Activated T-cell treated with anti-CD3 and anti-CD28 coated beads for 48 hours (primary cell): ENCODE measurements at places on chromosomes 1 and 21.
A peak's percentile ranks its signal among the peaks of the same experiment; 100 is the strongest.

DNA sequence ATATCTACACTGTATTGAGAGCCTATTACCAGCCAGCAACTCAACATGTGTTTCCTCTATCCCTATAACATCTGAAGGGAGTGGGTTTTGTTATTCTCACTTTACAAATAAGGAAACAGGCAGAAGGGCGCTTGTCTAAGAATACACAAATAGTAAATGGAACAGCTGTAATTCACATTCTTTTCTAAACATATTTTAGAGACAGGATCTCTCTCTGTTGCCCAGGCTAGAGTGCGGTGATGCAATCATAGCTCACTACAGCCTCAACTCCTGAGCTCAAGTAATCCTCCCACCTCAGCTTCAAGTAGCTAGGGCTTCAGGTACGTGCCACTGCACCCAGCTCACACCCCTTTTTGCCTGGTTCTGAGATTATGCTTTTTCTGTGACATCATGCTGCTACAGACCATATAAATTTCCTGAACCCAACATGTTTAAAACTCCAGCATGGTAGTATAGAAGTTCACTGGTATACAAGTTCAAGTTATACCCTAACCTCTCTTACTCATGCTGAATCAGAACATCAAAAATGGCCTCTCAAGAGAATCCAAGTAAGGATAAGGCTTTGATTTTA is 8.6 kb upstream of the TACSTD2 start:
- no peak for DNase-seq

- DNase-seq = no peak
Observed at GRCh38 chr1:145977486-145978470, 13.3 kb downstream of the POLR3GL start.

- no peak for DNase-seq
Observed at GRCh38 chr1:93584261-93585003, 97.2 kb downstream of the BCAR3 start.

DNA sequence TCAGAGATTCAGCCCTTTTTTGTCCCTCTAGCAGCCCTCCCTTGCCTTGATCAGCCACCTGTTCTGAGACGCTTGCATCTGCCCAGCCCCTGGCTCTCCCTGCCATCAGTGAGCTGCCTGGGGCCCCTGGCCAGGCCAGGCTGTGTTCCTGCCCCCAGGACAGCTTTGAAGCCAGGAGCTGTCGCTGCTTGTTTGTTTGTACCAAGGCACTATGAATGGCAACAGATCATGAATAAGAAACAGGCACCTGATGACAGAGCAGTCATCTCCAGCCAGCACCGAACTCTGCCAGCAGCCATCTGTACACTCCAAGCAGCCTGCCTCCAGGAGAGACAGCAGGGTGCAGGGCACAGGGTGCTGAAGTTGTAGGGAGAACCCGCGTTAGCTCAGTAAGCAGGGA is 8.1 kb upstream of the VWA5B1 start:
- DNase-seq = no peak

GRCh38 chr1:226699166-226699565 is 39.9 kb downstream of the ITPKB start:
- DNase-seq = no peak

- no peak for DNase-seq
Observed at GRCh38 chr1:35297886-35298285, 29.4 kb downstream of the ZMYM4 start.

GRCh38 chr1:110676970-110677369 is 2.2 kb upstream of the KCNA3 start:
- no peak for DNase-seq

- DNase-seq = no peak
Observed at GRCh38 chr1:180539136-180539535, 19.6 kb upstream of the OVAAL start.

DNA sequence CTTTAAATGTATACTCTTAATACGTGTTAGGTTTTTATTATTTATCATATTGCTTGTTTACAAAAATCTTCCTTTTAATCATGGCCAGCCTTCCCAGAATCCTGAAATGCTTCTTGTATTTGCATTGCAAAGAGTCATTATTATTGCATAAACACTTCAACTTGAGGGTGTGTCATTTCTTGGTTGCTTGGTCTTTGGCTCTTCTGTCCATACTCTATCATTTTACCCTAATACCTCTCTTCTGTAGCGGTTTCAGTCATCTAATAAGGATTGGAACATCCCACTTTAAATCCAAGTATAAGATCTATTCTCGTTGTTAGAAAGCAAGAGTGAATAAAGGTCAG is 200.6 kb upstream of the CACYBP start:
- no peak for DNase-seq

GRCh38 chr21:36756527-36756926 is 57.6 kb downstream of the SIM2 start:
- DNase-seq = no peak

DNA sequence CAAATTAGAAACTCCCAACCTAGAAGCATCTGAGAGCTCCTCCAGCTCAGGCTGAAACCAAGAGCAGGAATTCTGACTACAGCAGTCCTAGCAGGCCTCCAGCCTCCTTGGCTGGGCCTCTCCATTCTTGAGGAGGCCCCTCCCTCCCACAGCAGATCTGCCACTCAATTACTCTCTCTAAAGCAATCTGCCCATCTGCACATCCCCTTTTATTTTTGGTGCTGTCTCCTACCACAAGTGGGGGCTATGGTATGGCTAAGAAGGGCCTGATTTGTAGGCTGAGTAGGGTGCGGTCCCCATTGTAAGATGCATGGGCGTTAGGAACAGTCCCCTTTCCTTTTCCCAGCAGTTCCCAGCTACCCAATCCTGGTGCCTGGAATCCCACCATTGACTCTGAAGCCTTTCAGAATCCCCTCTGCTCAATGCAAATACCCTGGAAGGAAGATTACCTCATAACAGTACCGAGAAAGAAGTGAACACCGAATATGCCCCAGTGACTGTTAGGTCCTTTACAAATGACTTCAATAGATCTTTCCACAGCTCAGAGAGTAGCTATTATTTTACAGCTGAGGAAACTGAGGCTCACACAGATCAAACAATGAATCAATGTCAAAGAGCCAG is 11.6 kb upstream of the TTC39A start:
- DNase-seq = no peak

- no peak for DNase-seq
Observed at GRCh38 chr21:45417256-45417950, 12.4 kb downstream of the COL18A1 start.

DNA sequence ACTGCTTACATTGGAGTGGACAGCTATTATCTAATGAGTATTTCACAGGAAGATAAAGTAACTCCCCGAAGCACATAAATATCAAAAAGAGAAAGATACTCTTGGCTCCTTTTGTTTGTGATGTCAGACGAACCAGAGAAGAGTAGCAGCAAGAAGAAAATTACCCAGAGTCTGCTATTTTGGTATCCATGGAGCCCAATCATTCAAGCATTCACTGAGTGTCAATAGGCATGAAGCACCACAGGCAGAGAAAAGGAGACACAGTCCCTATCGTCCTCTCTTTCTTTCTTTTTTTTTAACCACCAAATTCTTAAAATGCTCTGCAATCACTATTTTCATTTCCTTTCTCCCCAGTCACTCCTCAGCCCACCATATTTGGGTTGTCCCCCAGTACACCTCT is 22.2 kb downstream of the THEMIS2 start:
- DNase-seq = no peak

DNA sequence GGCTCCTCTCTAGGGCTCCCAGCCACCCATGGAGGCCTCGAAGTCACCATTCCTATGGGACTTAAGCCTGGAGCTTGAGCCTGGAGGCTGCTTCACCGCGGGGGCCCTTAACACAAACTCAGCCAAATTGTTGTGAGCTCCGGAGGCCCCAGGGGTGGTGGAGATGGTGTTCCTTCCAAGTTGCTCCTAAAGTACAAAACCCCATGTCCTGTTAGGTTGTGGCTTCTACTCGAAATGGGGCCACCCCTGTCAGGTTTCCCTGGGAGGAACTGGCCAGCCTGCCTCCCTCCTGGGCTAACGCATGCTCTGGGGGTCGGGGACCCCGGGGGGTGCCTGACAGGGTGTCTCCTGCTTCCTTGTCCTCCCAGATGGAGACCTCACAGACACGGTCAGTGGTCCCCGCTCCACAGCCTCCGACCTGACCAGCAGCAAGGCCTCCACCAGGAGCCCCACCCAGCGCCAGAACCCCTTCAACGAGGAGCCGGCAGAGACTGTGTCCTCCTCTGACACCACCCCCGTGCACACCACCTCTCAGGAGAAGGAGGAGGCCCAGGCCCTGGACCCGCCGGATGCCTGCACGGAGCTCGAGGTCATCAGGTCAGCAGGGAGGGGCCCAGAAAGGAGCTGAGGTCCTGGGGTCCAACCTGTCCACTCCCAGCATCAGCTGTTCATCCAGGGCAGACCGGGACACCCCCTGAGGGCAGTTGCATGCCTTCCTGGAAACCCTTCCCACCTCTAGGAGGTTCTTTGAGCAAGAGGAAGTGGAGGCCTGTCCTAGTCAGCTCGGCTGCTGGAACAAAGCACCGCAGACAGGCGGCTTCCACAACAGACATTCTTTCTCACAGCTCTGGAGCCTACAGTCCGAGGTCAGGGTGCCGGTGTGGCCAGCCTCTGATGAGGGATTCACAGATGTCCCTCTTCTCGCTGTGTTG is 10.8 kb upstream of the SLC25A34 start:
- no peak for DNase-seq

DNA sequence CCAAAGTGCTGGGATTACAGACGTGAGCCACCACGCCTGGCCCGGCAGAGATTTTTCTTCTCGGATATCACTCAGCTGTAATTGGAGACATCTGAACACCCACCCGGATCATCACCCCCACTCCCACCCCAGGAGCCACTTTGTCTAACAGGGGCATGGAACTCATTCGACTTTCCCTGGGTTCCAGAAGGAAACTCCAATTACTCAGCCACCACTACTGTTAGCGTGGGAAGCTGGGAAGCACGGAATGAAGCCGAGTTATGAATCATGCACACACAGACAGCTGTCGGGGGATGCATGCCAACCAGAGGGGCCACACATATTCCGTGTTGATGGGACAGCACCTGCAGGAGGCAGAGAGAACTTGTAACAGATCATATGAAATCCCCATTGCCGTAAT is 85.2 kb downstream of the HLCS start:
- DNase-seq = no peak

GRCh38 chr1:22472596-22472995 is 20.9 kb downstream of the ZBTB40 start:
- no peak for DNase-seq

GRCh38 chr1:178278916-178279686 is 185.2 kb downstream of the RASAL2 start:
- DNase-seq = no peak

DNA sequence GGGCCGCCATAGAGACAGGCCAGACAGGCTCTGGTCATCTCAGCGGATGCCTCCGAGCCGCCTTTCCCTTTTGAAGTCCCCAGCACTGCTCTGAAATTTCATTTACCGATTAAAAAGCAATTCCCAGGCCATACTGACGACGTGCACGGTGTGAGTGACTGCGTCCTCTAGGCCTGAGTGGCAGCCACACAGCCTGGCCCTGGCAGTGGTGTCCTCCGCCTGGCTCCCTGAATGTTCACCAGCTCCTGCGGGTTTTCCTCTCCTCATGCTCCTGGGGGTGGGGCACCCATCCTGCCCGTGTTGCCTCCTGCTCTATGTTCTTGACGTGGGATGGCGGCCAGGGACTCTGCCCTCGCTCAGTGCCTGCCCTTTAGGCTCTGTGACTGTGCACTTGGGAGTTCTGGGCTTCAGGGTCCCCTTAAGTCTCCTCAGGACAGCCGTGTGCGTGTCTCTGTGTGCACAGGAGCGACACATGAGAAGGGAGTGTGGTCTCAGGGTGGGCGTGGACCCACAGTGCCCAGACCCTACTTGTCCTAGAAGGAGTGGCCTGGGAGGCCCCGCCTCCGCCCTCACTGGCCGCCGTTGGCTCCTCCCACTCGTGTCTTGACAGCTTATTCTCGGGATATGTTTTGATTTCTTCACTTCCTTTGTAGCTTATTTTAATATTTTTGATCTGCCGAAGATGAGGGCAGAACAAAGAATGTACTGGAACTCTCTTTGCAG is 3.6 kb downstream of the SKI start:
- peak; percentile 67 for DNase-seq

DNA sequence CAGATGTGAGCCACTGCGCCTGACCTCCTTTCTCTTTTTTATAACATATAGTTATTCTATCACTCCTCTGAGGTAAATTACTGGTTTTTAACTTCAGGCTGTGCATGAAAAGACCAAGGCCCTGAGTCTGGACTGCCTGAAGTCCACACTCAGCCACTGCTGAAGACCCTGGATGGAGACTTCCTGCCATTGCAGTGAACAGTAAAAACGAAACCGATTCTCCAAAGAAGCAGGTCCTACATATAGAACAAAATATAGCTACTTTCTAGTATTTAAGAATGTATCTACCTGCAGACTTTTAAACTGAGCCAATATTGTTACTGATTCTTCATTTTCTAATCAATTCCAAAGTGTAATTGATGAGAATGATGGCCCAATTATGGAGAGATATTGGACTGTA is 232.8 kb downstream of the CHRM3 start:
- DNase-seq = no peak

DNA sequence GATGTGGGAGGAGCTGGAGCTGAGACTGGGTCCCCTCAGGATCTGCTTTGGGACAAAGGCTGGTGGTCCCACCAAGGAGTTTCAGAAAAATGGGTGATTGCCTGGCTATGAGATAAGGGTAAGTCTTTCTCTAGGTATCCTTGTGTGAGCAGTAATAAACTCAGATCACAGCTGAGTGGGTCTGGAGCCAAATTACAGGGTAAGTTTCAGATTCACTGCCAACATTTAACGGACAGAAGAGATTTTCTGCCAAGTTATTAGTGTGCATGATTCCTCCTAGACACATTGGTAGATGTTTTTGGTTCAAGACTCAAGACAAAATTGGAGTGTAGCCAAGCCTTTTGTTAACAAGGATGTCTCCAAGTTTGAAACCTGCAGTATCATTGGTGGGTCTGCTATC is 7.5 kb downstream of the CD1B start:
- no peak for DNase-seq

- DNase-seq = no peak
Observed at GRCh38 chr1:51612447-51612961, 4.4 kb upstream of the OSBPL9 start.

GRCh38 chr1:226973371-226973897 is 33.3 kb downstream of the COQ8A start:
- DNase-seq = no peak

- no peak for DNase-seq
Observed at GRCh38 chr21:15060543-15061175, 4.1 kb downstream of the NRIP1 start.
